Gastroesophageal sphincter (tissue), 4 donors: ENCODE measurements at places on chromosomes 4 and X.

GRCh38 chr4:118858779-118859178, 22.9 kb upstream of the SEC24D start:
- ATAC-seq, result no peak

DNA sequence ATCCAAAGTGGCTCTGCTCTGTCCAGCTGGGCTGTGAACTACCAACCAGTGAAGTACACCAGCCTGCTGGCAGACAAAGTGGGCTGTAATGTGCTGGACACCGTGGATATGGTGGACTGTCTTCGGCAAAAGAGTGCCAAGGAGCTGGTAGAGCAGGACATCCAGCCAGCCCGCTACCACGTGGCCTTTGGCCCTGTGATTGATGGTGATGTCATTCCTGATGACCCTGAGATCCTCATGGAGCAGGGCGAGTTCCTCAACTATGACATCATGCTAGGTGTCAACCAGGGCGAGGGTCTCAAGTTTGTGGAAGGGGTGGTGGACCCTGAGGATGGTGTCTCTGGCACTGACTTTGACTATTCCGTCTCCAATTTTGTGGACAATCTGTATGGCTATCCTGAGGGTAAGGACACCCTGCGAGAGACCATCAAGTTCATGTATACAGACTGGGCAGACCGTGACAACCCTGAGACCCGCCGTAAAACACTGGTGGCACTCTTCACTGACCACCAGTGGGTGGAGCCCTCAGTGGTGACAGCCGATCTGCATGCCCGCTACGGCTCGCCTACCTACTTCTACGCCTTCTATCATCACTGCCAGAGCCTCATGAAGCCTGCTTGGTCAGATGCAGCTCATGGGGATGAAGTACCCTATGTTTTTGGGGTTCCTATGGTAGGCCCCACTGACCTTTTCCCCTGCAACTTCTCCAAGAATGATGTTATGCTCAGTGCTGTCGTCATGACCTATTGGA, 22.6 kb downstream of the NLGN3 start:
- no peak for ATAC-seq

- no peak for ATAC-seq
Measured at GRCh38 chr4:173666-174314, 49.5 kb downstream of the ZNF718 start.

GRCh38 chrX:57905141-57905540, 5.1 kb downstream of the ZXDA start:
- no peak for ATAC-seq
